ENCODE measurements at places on chromosomes 3 and 15.

- DNase-seq, result no peak
Measured at GRCh38 chr3:52137311-52137710, 16.9 kb downstream of the POC1A start.

- DNase-seq, result no peak
Measured at GRCh38 chr15:67097930-67098740, 32.7 kb downstream of the SMAD3 start.

DNA sequence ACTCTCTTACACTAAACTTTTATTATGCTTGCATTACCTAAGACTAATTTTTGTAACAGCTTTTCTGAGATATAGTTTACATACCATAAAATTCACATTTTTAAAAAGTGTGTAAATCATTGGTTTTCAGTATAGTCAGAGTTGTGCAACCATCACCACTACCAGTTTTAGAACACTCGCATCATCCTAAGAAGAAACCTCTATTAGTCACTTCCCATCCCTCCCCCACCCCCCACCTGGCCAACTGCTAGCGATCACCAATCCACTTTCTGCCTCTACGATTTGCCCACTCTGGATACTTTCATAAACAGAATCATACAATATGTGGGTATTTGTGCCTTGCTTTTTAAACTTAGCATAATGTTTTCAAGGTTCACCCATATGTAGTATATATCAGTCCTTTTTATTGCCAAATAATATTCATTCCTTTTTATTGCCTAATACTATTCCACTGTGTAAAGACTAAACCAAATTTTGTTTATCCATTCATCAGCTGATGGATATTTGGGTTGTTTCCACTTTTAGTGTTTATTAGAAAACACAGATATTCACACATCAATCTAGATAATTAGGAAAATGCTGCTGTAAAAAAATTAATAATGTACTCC lies 23.0 kb downstream of the UBP1 start:
- no peak for DNase-seq

DNA sequence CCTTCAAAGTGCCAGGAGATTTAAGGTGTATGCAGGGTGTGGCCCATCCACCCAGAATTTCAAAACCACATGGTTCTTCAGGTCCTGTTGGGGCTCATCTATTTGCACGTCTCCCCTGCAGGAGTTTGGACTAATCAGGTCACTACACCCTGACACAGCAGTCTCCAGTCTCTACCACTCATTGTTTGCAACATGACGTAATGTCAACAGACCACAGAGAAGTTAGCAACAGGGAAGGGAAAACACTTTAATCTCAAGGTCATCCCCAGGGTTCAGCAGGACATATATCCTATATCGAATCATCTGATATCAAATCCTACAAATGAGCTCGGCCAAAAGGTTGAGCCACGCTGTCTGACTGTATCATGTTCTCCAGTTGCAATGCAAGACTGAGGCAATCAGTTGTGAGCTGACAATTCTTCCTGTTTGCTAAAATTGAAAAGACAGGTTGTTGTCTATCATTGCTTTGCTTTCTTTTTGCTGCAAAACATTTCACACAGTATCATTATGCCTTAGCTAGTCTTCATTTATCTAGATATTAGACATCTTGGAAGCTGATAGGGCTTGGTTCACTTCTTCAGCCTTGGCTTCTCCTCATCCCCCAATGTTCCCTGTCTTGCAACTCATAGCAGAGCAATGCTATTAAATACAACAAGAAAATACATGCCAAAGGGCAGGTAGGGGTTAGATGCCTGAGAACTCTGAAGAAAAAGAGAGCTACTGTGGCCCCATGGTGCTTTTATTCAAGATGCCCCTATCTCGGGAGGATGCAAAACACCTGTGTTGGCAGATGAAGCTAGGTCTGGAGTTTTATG lies 13.4 kb upstream of the LEKR1 start:
- no peak for DNase-seq

GRCh38 chr3:194886836-194887235 lies 201.2 kb downstream of the FAM43A start:
- no peak for DNase-seq

DNA sequence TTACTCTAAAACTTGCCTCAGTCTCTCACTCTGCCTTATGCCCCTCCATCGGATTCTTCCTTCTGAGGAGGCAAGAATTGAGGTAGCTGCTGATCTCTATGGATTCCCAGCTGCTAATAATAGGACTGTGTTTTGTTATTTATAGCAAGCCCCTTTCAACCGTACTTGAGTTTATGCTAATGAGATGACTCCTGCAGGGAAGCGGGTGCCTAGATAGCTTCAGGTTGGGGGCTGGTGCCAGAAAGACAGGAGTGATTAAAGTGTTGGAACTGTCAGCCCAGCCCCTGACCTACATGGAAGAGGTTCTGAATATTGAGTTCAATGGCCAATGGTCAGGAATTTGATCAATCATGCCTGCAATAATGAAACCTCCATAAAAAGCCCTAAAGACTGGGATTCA lies 21.8 kb upstream of the LIMD1 start:
- no peak for DNase-seq

DNA sequence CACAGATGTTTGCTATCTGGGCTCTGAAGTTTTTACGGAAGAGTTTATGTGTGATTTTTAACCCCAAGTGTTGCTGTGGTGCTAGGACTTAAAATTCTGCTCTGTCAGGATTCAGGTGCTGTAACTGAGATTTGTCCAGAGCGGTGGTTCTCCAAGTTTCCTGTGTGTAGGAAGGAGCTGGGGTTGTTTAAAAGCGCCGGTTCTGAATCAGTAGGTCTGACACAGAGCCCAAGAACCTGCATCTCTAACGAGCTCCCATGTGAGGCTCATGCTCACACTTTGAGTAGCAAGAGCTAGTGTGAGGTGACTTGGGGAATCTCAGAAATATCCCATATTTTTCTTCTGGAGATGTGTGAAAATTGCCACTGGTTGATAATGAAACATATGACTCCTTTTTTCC lies 325.5 kb downstream of the SATB1 start:
- DNase-seq, result no peak

DNA sequence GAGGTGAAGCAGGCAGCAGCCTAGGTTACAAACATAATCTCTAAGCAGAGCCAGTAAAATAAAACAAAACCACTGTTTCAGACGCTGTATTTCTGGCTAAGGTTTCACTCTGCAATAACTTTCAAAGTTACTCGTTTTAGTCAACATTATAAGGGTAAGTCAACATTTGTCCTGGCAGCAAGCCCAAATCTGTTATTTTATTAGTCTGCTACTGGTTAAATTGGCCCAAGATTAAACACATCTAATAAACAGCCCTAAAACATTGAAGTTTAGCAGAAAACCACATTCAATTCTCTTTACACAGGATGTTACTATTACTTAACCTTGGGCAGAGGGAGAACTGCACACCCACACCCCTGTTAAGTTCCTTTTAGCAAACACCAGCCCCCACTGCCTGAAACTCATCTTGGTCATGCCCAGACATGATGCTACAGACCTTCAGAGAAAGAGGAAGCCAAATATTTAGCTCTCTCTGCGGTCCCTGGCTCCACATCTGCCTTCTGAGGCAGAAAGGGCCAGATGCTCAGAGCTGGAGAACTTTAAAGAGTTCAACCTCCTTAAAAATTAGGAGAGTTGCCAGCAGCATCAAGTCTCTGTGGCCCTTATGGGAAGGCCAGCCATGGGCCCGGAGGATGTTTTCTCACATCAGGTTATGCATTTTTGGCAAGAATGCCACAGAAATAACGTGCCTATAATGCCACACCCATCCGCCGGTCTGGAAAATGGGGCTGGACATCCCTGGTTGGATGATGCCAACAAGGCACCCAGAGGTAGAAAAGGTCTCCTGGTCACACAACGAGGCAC lies 17.9 kb downstream of the ARHGEF3 start:
- no peak for DNase-seq

DNA sequence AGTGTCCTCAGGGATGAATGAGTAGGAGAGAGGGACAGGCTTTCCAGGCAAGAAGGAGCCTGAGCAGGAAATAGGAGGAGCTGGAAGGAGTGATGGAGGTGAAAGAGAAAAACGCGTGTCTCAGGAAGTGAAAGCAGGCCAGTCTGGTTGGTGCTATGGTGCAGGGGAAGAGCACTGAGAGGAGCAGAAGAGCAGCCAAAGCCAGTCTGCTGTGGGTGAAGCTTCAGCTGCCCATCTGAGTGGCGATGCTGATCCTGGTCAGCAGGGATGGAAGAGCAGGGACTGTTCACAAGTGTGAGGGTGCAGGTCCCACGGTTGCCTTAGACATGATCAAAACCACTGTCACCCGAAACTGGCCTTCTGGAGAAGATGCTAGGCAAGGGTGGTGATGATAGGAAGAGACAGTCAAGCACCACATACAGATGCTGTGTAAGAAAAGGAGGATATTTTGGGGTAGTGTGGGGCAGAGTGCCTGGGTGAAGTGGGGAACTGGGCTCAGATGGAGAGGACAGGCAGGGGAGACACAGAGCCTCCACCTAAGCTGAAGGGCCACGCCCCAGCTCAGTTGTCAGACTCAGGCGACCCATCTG lies 5.5 kb upstream of the KY start:
- DNase-seq, result no peak

- no peak for DNase-seq
Measured at GRCh38 chr3:108554913-108555571, 34.2 kb downstream of the CIP2A start.
